ENCODE measurements at places on chromosomes 6 and 20. TPM values are rescaled to one million over a fixed set of nuclear protein-coding genes. Genes with fewer than 3 reads are reported as not detected.

- DNase-seq: no peak
Measured at GRCh38 chr6:33616113-33616512, 5.0 kb upstream of the ITPR3 start.

GRCh38 chr6:75747152-75747992, 1.7 kb upstream of the MYO6 start:
- no peak for DNase-seq

DNA sequence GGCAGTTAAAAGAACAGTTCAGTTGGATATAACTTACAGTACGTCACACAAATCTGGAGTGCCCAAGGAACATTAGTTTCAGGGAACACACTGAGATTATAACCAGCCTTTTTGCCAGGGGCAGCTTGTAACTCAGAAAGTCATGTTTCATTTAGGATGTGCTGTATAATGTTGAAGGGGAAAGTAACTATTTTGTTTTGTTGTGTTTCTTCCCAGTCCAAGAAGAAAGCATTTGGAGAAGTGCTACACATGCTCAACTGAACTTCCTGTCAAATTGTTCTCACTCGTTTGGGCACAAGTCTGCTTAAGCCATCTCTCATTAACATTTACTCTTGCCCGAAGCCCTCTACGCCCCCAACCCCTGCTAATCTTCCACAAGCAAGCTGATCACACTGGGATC, 157.9 kb downstream of the BTBD9 start:
- no peak for DNase-seq

DNA sequence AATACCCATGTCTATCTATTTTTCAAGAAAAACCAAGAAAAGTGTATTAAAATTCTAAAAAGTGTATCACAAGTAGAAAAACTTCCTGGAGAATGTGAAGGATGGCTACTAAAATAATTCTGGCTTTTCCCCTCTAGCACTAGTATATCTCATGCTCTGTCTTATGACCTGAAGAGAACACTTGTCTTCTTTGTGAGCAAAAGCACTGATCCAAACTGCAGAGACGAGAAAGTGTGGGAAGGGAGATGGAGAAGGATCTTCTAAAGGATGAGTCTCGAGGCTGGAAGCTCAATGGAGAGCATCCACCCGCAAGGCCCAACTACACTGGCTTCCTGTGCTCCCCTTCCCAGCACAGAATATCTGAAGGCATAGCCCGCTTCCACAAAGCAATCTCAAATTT, 23.5 kb downstream of the STX7 start:
- no peak for DNase-seq

DNA sequence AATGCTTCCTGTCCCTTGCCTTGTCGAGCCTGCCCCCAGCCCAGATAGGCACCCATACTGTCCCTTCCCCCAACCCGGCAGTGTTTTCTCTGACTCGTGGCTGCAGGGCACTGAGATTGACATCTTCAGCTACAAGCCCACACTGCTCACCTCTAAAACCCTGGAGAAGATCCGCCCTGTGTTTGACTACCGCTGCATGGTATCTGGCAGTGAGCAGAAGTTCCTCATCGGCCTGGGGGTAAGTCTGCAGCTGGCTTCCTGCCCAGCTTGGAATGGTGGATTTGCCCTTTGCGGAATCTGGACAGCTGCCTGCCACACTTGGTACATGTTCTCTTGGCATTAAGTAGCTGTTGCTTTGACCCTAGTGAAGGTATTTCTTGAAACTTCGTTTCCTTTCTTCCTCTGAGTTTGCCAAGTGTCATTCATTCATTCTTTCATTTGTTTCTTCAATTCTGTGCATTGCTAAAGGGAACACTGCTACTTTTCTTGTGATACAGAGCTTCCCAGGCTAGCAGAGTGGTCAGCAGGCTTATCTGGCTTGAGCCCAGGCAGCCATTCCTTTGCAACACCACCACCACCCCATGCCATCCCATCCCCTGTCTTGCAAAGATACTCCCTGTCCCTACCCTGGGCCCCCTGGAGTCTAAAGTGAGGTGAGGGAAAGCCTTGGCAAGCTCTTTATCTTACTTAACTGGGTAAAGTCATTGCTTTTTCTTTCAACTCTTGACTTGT, 26.2 kb downstream of the CCDC167 start:
- DNase-seq: peak; percentile 84

The PLCB4 gene
- polyA plus RNA-seq: 7.0 TPM

GRCh38 chr6:148848915-148849314, 102.1 kb downstream of the UST start:
- DNase-seq: no peak

The NFKBIE gene
- polyA plus RNA-seq: 6.4 TPM

GRCh38 chr6:136085370-136086115, 164.6 kb downstream of the MTFR2 start:
- peak; percentile 22 for DNase-seq

DNA sequence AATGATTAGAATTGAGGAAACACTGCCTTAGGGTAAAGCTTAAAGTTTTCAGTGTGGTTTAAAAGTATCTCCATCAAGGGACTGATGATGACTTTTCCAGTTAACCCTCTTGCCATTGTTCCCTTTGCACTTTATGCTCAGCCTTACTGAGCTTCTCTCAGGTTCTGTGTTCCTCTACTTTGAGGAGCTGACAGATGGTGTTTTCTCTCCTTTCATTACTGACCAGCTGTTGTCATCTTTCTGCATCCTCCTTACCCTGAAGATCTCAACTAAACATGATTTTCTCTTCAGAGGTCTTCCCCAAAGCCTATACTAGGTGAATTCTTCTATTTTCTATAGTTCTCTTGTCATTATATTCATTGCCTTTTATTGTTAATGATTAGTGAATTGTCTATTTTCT, 475.6 kb upstream of the SYNCRIP start:
- DNase-seq: no peak

DNA sequence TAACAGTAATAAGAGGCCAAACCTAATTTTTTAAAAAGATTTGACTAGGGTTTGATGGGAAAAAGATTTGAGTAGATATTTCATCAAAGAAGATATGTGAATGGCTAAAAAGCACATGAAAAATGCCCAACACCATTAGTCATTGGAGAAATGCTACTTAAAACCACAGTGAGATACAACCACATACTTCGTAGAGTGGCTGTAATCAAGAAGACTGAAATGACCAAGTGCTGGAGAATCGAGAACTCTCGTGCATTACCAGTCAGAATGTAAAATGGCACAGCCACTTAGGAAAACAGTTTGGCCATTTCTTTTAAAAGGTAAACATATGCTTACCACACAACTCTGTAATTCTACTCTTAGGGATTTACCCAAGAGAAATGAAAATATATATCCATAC, 175.5 kb downstream of the EYA2 start:
- DNase-seq: no peak

The PRSS16 gene
- 0.07 TPM for polyA plus RNA-seq

GRCh38 chr6:150902142-150902776, 36.8 kb downstream of the MTHFD1L start:
- DNase-seq: no peak

DNA sequence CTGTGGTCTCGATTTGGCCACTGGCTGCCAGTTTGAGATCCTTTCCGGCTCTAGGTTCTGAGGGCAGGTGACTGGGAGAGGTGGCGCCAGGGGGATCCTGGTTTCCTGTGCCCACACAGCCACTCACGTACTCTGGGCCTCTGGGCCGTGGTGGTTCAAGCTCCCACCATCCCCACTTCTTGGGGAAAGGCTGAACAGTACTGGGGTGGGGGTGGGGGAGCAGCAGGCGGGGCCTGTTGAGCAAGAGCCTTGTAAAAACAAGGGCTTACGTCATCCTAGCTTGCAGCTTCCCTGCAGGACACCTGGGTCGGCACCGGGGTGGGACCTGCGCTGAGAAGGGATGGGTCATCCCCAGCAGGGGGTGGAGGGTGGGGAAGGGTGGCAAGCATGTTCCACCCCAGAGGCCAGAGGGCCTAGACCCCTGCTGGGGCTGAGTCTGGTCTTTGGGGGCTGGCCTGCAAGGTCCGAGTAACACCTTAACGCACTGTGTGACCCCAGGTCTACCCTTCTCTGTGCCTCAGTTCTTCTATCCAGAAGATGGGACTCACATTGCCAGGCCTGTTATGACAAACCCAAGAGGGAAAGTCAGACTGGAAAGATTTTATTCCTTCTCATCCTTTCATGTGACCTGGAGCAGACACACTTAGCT, 3.1 kb upstream of the CEBPB start:
- DNase-seq: no peak

DNA sequence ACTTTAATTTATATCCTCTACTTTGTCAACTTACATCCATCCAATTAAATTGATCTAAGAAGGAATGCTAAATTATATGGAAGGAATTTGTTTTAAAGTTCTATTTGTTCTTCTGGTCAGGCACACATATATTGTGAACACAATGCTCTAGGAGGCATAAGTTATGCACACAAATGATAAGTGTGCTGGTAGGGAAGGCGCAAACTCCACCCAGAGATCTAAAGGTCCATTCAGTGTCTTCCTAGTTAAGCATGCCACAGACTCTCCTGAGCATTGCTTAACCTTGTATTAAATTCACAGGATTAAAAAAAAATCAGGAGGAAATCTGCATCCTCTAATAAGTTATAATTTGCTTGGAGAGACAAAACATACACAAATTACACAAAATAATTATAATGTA, 127.3 kb downstream of the RALGAPA2 start:
- DNase-seq: no peak

GRCh38 chr6:79763301-79763700, 132.2 kb downstream of the SH3BGRL2 start:
- no peak for DNase-seq

The ARG1 gene
- polyA plus RNA-seq: not detected

DNA sequence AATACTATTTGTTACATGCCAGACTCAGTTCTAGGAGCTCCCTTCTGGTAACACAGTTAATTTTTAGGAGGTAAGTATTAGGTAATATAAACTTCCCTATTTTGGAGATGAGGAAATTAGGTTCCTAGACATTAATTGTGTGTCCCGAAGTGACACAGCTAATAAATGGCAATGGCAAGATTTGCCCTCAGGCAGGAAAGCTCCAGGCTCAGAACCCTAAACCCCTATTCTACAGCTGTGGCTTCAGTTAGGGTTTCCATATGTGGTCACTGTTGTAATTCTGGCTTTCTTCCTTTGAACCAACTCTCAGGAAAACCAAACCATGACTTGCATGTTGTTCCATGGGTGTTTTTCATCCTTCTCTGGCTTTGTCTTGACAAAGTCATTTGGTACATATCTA, 188.2 kb downstream of the PLCB1 start:
- DNase-seq: no peak

DNA sequence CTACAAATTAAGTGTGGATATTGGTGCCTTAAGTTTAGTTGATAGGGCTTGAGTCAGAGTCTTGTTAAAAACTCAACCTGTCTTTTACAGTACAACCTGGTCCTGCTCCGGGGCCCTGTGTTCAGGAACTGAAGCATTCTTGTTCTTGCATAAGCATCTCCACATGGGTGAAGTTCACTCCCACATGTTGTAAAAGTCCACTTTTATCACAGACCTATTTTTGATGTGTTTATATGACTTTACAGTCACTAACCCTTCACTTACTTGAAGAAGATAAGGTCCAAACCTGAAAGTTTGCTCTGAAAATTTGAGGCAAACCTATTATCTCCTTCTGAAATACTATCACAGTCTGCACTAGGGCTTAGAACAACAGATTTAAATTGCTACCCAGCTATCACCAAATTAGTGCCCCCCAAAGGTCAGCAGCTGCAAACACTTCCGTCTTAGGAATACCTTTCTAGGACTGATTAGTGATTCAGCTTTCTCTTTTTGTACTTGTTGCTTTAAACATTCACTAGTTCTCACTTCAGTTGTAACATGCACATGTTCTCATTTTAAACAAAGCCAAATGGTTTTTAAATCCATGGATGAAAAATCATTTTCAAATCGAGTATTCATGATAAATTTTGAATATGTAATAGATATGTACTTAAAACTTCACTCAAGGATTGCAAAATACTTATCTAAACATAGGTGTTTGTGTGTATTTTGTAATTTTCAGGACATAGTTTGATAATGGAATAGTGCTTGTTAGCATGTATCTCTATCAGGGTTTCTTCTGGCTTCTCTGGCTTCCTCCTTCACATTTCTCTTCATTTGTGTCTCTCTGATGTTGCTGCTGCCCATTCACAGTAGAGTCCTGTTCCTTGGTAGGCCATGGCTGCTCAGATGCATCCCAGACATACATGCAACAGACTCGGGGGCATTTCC, 469.8 kb upstream of the SOX4 start:
- no peak for DNase-seq

DNA sequence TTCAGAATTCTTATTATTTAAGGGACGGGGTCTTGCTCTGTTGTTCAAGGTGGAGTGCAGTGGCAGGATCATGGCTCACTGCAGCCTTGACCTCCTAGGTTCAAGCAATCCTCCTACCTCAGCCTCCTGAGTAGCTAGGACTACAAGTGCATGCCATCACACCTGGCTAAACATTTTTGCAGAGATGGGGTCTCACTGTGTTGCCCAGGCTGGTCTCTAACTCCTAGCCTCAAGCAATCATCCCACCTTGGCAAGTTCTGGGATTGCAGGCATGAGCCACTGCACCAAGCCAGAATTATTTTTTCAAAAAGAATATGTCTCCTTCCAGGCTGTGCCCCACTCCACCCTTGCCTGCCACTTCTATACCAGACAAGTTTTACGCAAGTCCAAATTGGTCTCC, 190.1 kb upstream of the SUPT3H start:
- DNase-seq: no peak

DNA sequence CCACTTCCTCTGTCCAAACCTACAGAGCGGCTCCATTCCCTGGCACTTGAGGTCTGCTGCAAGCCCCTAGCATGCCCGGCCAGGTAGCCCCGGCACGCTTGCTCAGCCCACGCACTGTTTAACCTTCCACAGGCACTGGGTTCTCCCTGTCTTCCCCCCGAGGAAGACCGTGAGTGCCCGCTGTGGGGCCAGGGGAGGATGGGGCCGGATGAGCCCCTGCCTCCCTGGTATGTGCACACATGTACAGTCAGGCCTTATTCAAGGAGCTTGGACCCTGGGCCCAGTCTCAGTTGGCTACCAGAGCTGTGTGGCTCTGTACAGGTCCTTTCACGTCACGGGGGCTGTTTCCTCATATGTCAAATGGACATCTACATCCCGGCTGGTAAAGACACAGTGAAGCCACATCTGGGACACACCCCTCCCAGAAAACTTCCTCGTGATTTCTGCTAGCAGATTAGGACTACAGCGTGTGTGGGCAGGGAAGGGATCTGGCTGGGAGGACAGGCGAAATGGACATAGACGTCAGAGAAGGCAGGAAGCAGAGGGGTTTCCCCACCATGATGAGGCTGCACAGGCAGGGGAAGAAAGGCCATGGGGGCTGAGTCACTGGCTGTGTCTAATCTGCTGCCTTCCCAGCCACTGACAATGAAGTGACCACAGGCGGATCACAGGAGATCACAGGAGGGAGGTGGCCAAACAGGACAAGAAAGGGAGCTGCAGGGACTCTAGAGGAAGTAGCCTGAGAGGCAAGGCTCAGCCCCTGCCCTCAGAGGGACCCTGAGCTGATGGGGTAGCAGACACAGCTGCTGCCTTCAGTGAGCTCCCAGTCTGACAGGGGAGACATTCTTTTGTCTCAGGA, 62.9 kb downstream of the MRPL14 start:
- no peak for DNase-seq

- DNase-seq: no peak
Measured at GRCh38 chr6:158410784-158411183, 98.5 kb downstream of the TULP4 start.

GRCh38 chr6:151837223-151837622, 29.7 kb downstream of the ESR1 start:
- DNase-seq: no peak

The ATG5 gene
- polyA plus RNA-seq: 16.7 TPM

The CD83 gene
- polyA plus RNA-seq: 2.0 TPM
